Lower lobe of right lung (tissue), 2 donors: ENCODE measurements at places on chromosomes 6 and 20. TPM values are rescaled to one million over a fixed set of nuclear protein-coding genes. Genes with fewer than 3 reads are reported as not detected.

DNA sequence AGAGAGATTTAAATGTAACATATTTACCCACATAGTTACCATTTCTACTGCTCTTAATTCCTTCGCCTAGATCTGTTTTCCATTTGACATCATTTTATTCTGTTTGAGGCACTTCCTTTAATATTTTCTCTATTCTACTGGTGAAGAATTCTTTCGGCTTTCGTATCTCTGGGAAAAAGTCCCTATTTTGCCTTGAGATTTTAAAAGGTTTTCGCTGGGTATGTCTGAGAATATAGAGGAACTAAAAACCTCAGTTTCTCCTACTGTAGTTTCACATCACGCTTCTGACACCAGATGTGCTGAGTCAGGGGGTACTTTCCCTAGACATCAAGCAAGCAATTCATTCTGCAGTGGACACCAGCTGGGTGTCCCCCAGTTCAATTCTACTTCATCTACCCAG, 61.7 kb downstream of the E2F3 start:
- no peaks in the 10 kb centered on the region for H3K36me3 ChIP-seq
- DNase-seq, result no peak
- H3K27ac ChIP-seq, result no peak overlapping the region
- no peaks in the 10 kb centered on the region for H3K4me1 ChIP-seq
- H3K27me3 ChIP-seq, result no peaks in the 10 kb centered on the region

DNA sequence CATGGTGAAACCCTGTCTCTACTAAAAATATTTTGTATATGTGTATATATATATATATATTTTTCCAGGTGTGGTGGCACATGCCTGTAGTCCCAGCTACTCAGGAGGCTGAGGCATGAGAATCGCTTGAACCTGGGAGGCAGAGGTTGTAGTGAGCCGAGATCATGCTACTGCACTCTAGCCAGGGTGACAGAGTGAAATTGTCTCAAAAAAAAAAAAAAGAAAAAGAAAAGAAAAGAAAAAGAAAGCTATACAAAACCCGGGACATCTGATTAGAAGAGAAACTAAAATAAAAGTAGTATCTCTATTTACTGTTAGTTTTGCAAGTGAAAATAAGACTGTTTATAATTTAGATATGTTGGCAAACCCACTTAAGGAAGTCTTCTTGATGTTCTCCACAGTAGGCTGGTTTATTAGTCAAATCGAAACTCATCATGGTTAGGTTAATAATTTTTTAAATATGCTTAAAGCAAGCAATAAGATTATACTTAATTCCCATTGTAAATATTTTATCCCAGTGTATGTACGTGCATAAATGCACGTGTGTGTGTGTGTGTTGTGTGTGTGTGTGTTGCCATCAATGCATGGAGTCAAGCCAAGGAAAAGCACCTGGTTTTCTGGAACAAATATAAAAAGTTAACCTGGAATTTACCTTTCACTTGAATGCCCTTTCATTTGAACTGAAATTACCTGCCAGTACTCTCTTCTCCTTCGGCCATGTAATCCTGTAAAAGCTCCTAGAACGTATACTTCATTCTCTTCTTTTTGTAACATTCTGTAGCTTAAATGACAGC, 7.1 kb downstream of the VNN2 start:
- no peak overlapping the region for H3K27ac ChIP-seq
- H3K4me1 ChIP-seq, result peaks cover 3% of the 10 kb centered on the region
- H3K27me3 ChIP-seq, result no peaks in the 10 kb centered on the region
- H3K4me3 ChIP-seq, result no peak overlapping the region

GRCh38 chr6:155985660-155986138, 530.1 kb upstream of the NOX3 start:
- no peak overlapping the region for H3K4me3 ChIP-seq
- no peak for DNase-seq
- no peaks in the 10 kb centered on the region for H3K36me3 ChIP-seq
- peaks cover 5% of the 10 kb centered on the region for H3K4me1 ChIP-seq
- no peak overlapping the region for H3K27ac ChIP-seq

DNA sequence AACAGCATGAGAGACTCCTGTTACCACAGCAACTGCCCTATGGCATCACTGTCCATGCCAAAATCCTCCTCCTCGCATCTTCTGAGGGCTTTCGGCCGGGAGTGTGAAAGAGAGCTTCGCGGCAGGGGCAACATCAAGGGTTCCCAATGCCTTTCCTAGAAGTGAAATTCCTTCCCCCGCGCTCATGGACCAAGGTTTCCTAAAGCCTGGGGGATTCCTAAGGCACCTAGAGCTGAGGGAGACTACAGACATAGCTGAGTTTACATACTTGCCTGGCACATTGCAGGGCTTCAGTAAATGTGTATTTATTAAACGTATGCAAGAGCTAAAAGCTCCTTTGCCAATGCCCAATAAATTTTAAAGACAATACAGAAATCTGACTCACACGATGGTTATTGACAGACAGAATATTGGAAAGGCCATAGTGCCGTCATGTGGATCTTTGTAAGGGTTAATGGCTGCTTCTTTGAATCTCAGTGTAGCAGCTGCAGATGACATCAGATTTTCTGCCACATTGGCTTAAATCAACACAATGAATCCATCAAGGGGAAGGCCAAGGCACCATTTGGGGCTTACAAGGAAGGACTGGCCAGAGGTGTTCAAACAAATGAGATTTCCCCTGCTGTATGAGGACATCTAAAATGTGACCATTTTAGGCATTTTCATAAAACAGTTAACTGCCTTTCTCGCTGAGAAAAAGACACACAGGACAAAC, 281.2 kb upstream of the JARID2 start:
- DNase-seq, result no peak
- no peaks in the 10 kb centered on the region for H3K4me1 ChIP-seq
- no peak overlapping the region for H3K27ac ChIP-seq
- H3K27me3 ChIP-seq, result no peaks in the 10 kb centered on the region
- no peak overlapping the region for H3K4me3 ChIP-seq

NUP43 gene
- total RNA-seq, result 22.0 TPM
